Spleen (tissue), 13 donors: ENCODE measurements at places on chromosomes 12 and 14. TPM values are rescaled to one million over a fixed set of nuclear protein-coding genes. Genes with fewer than 3 reads are reported as not detected.

Gene PEX5
- 25.5 TPM for total RNA-seq

- DNase-seq, result no peak
Measured at GRCh38 chr12:71746974-71747611, 7.6 kb upstream of the RAB21 start.

GRCh38 chr12:56645201-56645716, 525 bp downstream of the ATP5F1B start:
- DNase-seq, result peak; percentile 83

Gene EID3
- total RNA-seq, result 11.2 TPM

GRCh38 chr12:42669553-42669952, 80.0 kb upstream of the PRICKLE1 start:
- no peak for DNase-seq

DNA sequence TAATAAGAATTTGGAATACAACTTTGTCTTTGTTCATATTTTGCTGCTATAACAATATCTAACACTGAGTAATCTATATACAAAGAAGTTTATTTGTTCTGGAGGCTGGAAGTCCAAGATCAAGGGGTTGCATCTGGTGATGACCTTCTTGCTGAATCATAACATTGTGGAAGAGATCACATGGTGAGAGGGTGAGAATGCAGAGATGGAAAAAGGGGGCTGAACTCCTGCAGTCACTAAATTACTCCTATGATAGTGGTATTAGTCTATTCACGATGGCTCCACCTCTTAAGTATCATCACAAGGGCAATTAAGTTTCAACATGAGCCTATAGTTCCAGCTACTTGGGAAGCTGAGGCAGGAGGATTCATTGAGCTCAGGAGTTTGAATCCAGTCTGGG, 4.5 kb upstream of the AKAP6 start:
- DNase-seq, result no peak

GRCh38 chr14:29215853-29216252, 449.3 kb downstream of the FOXG1 start:
- no peak for DNase-seq

Gene TC2N
- 49.0 TPM for total RNA-seq

DNA sequence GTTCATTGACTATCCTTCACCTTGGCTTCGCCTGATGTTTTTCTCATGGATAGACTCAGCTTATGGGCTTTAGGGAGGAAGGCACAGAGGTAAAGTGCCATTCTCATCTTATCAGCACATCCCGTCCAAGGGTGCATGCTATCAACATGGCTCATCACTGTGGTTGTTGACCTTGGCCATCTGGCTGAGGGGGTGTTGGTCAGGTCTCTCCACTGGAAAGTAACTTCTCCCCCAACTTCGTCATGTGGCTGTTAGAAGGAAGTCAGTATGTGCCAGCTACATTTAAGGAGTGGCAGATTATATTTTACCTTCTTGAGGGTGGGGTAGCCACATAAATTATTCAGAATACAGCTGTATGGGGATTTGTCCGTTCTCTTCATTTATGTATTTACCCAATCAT, 68.9 kb downstream of the EML1 start:
- no peak for DNase-seq

GRCh38 chr12:6198985-6199530, 1.1 kb upstream of the CD9 start:
- no peak for DNase-seq

- no peak for DNase-seq
Measured at GRCh38 chr14:78469947-78470346, 299.8 kb downstream of the NRXN3 start.

Gene CFAP251
- 4.1 TPM for total RNA-seq

DNA sequence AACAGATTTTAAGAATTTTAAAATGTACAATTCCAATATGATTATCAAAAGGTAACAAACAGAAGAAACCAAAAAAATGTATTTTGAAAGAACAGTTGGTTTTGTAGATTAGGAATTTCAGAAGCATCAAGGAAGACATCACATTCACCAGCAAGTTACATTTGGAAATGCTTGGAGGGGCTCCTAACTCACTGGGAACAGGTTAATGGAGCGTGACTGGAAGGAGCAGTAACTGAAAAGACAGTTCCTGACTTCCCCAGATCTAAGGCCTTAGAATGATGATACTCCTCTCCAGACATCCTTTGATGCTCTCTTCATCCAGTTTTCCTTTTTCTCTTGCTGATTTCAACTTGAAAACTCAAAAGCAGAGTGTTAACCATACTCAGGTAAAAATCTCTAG, 220.0 kb upstream of the EGLN3 start:
- no peak for DNase-seq

Gene KRT75
- total RNA-seq, result not detected

Gene NEMF
- 187 TPM for total RNA-seq

Gene NFYB
- total RNA-seq, result 23.1 TPM

GRCh38 chr12:84247931-84248330, 664.7 kb downstream of the SLC6A15 start:
- no peak for DNase-seq

Gene LRTM2
- 0.12 TPM for total RNA-seq

Gene OR6C68
- not detected for total RNA-seq

GRCh38 chr12:14904854-14905253, 19.2 kb upstream of the MGP start:
- no peak for DNase-seq

Gene KRT85
- 0.52 TPM for total RNA-seq

DNA sequence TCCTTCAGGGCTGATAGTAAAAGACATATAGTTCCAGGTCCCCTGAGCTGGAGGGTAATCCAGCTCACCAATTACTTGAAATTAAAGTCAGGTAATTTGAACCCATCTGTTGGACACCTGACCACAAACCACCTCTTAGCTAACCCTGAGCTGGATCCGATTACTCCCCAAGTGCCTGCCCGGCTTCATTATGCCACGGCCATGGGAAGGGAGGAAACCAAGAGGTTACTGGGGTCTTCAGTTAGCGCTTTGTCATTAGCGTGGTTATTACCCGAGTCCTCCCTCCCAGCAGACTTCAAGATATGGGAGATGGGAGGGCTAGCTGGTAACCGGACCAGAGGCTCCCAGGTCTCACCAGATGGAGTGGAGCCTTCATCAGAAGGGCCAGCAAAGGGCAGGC, 1071.4 kb downstream of the BCL11B start:
- DNase-seq, result no peak

DNA sequence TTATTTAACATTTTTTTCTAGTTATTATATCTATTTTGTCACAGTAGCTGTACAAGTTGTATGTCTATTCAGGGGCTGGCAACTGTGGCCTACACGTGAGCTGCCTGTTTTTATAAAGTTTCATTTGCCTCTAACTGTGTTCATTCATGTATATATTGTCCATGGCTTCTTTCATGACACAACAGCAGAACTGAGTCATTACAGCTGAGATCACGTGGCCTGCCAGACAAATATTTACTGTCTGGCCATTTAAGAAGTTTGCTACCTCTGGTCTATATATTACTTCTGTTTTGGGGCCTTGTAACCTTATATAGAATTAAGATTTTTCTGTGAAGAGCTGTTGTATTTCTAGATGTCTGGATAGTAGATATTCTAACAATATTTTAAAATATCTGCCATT, 37.9 kb downstream of the KIAA0586 start:
- no peak for DNase-seq

Gene CCDC197
- total RNA-seq, result not detected

DNA sequence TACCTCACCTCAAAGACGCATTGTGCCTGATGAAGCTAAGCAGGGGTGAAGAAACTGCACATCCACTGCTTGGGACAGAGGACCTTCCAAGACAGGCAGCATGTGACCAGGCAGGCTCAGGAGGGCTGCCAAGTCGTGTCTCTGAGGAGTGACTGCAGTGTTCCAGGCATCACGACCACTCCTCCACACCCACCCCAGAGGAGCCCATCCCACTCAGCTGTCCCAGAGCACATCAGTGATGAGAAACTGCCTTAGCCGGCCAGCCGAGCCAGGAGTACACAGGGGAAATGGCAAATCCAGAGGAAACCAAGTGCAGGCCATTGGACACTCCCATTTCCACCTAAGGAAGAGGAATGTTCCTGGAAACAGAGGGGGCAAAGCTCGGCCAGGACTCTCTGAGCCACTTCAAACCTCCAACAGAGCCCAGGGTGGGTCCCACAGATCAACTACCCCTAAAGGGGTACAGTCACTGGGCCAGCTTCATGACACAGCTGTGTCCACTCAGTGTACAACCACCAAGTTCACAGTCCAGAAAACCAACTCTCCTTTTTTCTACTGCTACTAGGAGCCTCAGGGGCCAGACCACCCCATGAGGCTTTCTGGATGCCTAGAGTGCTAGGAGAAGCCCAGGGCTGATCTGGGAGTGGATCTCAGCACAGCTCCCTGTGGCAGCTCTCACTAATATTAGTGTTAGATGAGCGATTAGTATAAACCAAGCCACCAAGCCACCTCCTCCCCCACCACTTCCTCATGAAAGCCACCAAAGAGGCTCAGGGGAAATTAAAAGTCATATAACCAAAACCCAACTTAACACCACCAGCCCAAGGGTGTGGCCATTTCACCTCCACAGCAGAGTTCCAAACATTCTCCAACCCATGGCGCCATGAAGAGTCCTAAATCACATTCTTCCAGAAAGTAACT, 15.4 kb downstream of the PXN start:
- peak; percentile 81 for DNase-seq

DNA sequence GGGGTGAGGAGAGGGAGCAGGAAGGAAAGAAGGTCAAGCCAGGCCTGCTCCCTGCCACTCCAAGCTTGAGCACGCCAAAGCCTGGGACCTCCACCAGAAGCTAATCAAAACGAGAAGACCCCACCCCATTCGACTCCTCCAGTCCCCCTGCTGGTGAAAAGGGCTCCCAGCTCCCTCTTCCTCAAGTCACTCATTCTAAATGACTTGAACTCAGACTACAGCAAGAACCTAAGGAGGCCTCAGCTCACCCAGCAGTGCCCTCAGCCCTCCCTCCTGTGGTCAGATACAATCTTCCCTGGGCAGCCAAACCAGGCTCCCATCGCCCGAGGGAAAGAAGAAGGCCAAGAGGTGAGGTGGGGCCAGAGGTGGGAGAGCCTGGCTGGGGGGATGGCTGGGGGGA, 17.4 kb downstream of the HDAC7 start:
- no peak for DNase-seq

- no peak for DNase-seq
Measured at GRCh38 chr14:33812181-33812580, 138.7 kb downstream of the EGLN3 start.
